ENCODE measurements at places on chromosomes 1 and 21.

DNA sequence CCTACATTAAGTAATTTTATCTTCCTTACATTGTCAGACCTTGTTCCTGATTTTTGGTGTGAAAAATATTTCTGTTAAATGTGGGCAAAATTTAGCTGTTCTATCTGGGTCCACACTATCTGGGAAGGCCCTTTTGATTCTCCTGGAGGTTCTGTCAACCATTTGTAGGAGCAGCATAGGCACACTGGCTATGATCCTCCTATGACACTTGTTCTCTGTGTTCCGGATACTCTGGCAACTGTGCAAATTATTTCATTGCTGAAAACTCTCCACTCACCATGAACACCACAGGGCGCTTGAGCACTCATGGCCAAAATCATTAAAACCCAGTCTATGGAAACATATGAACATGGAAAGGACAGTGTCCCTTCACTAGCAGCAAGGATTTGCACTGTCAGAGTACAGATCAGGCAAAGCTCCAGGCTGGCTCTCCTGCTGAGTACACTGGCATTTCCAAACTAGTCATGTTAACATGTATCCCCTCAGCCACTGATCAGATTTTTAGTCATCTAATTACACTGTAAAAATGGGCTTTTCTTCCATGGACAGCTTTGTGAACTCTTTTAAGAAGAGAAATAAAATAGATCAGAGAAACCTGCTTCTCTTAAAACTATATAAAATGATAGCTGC, 43.9 kb upstream of the SGIP1 start:
- DNase-seq: no peak

GRCh38 chr1:203368624-203369451, 17.9 kb upstream of the FMOD start:
- DNase-seq: no peak

- DNase-seq: no peak
Measured at GRCh38 chr1:215529571-215529970, 37.5 kb upstream of the KCTD3 start.

DNA sequence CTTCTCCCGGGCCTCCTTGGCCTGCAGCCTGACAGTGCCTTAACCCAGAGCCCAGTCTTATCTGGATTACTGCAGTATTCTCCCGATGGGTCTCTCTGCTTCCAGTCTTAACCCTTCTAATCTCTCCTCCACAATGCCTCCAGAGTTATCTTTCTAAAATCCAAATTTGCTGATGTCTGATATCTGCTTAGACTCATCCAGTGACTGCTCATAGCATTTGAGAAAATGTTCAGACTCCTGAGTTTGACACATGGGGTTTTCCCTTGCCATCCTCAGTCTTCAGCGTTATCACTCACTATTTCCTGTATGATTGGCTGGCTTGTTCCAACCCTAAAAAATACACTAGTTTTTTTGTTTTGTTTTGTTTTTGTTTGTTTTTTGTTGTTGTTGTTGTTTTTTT, 102.0 kb downstream of the FMN2 start:
- no peak for DNase-seq

DNA sequence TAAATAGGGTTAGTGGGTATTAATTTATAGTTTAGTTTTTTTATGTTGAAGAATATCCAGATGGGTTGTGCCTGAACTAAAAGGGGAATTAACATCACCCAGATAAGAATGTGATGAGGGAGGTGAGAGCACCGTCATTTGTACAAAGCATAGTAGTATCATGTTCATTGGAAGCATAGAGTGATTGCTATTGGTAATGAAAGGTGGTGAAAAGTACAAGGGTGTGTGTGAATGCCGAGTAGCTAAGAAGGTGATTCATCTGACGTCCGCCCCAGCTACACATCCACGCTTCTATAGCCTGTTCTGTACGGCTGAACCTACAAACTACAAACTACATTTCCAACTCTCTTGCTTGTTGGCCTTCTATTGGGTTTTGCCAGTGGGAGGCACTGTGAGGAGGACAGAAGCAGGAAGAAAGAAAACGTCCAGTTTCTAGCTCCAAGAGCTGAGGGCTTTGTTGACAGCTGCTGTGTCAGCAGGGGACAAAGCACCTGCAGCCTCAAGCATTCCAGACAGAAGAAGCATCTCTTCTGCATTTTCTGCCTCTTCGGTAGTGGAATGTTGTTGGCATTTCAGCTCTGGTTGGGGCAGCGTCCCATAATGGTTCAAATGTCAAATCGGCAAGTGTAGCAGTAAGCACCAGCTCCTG, 404.8 kb downstream of the KCTD3 start:
- no peak for DNase-seq
